ENCODE measurements at places on chromosomes 5 and 9.

GRCh38 chr9:24071716-24072115, 245.7 kb upstream of the ELAVL2 start:
- no peak overlapping the region for H3K27ac ChIP-seq
- no peaks in the 10 kb centered on the region for H3K36me3 ChIP-seq

GRCh38 chr5:37940931-37941623, 101.2 kb upstream of the GDNF start:
- H3K4me1 ChIP-seq, result no peaks in the 10 kb centered on the region
- no peaks in the 10 kb centered on the region for H3K36me3 ChIP-seq
- no peaks in the 10 kb centered on the region for H3K27me3 ChIP-seq
- no peak overlapping the region for H3K27ac ChIP-seq

DNA sequence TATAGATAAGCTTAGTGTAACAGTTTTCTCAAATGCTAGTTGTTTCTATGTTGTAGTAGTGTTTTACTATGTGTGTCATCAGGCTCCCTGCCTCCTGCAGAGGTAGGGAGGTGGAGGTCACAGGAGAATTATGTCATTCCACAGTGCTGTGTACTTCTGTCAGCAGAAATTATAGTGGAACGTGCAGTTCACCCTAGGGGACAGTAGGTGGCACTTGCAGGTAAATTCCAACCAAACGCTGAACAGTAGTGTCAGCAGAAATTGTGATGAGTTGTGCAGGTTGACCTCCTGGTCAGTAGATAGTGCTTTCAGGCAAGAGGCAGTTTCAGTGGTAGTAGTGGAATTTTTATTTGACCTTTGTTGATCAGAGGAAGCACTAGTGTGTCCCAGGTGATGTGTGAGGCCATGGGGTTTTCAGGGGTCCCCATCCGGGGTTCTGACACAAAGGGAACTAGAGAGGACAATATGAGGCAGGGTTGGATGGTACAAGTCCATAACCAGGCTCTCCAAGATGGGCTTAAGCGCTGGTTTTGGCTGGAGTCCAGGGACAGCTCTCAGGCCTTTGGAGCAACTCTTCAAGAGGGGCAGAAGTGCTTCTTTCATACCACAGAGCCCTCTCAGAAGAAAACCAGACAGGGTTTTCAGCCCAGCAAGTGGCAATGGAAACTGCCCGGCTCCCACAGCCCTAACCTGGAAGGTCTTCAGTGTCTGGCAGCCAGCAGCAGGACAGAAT, 402.9 kb downstream of the CYLC2 start:
- H3K27ac ChIP-seq, result no peak overlapping the region
- no peak overlapping the region for H3K4me3 ChIP-seq
- DNase-seq, result peak; percentile 8
- H3K4me1 ChIP-seq, result no peaks in the 10 kb centered on the region
- no peaks in the 10 kb centered on the region for H3K27me3 ChIP-seq
- H3K36me3 ChIP-seq, result no peaks in the 10 kb centered on the region

DNA sequence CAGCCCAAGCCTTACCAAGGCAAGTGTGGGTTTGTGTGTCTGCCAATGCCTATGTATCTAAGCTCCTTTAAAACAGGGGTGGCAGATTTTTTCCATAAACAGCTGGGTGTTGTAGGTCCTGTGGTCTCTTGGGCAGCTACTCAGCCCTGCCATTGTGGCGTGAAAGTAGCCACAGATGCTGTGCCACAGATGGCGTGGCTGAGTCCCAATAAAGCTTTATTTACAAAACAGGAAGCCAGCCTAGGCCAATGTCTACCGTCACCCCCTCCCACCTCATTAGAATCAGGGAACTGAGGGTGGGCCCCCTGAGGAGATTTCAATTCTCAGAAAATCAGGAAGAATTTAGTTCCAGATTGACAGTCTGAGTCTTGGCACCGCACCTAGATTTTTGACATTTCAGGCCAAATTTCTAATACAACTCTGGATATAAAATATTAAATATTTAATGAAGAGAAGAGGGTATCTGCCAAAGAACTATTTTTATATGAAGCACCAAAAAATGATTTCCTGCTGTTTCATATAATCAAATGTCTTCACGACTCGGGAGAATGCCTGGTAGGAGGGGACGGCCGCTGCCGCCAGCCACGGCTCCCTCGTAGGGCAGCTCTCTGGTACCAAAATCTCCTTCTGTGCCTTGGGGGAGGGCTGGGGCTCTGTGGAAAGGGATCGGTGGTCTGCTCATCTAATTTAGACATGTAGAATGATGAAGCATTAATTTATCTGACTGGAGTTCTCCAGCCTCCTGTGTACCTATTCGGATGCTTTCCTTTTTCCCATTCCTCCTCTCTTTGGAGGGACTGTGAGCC, 420.9 kb downstream of the IRX2 start:
- H3K27me3 ChIP-seq, result no peaks in the 10 kb centered on the region
- no peak overlapping the region for H3K27ac ChIP-seq
- no peak overlapping the region for H3K4me3 ChIP-seq
- no peaks in the 10 kb centered on the region for H3K36me3 ChIP-seq
- DNase-seq, result no peak

- H3K27ac ChIP-seq, result no peak overlapping the region
- DNase-seq, result no peak
- no peaks in the 10 kb centered on the region for H3K36me3 ChIP-seq
- H3K4me1 ChIP-seq, result no peaks in the 10 kb centered on the region
Measured at GRCh38 chr5:155746367-155747038, 580.5 kb upstream of the SGCD start.

DNA sequence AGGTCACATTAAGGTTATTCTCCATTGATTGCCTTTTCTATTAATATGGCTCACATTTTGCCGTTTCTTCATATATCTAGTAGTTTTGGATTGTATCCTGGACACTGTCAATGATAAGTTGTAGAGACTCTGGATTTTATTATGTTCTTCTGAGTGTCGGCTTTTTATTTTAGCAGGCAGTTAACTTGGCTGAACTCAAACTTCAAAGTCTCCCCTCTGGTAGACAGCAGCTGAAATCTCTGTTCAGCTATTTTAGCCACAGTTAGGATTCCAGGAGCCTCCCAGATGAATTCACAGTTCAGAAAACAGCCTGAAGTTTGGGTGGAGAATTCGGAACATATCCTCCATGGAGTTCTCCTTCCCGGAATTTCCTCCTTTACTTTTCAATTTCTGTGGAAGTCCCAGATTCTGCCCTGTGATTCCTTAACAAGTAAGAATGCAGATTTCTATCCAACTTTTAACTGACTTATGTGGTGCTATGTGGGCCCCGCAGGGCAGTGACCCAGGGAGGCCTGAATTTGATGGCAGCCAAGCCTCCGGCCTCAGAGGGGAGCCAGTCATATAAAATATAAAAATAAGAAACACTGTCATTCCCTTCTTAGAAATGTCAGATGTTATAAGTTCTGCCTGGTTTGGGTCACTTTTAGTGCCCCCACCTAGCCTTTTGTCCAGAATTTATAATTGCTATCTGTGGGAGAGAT, 39.3 kb upstream of the MVB12B start:
- no peaks in the 10 kb centered on the region for H3K4me1 ChIP-seq
- DNase-seq, result no peak
- H3K4me3 ChIP-seq, result no peak overlapping the region
- H3K36me3 ChIP-seq, result no peaks in the 10 kb centered on the region
- H3K27me3 ChIP-seq, result peaks cover 4% of the 10 kb centered on the region

DNA sequence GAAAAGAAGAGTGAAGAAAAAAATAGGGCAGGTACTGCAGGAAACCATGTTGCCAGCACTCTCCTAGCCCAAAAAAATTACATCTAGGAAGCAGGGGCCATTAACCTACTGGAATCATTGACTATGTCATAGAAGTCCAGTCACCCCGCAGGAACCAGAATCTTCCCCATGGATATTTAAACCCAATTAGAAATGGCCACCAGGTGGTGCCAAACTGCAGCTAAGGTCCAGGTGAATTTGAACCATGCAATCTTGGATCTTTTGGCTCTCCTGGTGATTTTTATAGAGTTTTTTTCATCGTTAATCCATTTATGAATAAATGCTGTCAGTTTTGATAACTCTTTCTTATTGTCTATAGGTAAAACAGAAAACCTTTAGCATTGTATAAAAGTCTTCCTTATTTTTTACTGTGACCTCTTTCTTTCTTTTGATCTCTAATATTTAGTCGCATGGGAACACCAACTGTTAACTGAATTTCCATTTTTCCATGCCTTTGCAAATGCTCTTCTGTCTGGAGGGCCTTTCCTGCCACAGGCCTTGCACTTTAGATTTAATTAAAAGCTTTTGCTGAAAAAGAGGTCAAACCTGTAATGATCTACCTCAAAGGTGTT, 147.5 kb upstream of the FGF10 start:
- no peak for DNase-seq
- no peaks in the 10 kb centered on the region for H3K36me3 ChIP-seq
- no peaks in the 10 kb centered on the region for H3K4me1 ChIP-seq
- H3K4me3 ChIP-seq, result no peak overlapping the region
- no peak overlapping the region for H3K27ac ChIP-seq

DNA sequence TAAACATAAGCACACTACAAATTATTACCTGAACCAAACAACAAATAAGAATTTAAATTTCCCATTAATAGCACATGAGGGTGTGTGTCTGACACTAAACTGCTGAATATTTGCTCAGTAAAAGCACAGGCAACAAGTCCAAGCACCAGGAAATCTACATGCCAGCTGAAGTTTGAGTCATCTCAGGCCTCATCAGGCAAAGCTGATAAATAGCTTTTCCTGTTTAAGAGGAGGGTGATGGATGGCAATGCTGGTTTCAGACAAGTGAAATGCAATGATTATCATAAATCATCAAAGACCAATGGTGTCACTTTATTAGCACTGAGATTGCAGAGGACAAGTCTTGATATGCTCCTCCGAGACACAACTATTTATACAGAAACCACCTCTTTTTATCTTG, 1668.0 kb upstream of the C9orf72 start:
- no peaks in the 10 kb centered on the region for H3K27me3 ChIP-seq
- no peak overlapping the region for H3K4me3 ChIP-seq
- no peaks in the 10 kb centered on the region for H3K36me3 ChIP-seq
- H3K4me1 ChIP-seq, result no peaks in the 10 kb centered on the region
- no peak for DNase-seq

GRCh38 chr9:107712390-107712789, 222.8 kb upstream of the KLF4 start:
- no peaks in the 10 kb centered on the region for H3K4me1 ChIP-seq
- H3K4me3 ChIP-seq, result no peak overlapping the region
- H3K27me3 ChIP-seq, result peaks cover 5% of the 10 kb centered on the region
- DNase-seq, result no peak
